ENCODE measurements at places on chromosomes 6 and 20.

- DNase-seq = no peak
Measured at GRCh38 chr6:2385471-2385983, 140.1 kb upstream of the GMDS start.

DNA sequence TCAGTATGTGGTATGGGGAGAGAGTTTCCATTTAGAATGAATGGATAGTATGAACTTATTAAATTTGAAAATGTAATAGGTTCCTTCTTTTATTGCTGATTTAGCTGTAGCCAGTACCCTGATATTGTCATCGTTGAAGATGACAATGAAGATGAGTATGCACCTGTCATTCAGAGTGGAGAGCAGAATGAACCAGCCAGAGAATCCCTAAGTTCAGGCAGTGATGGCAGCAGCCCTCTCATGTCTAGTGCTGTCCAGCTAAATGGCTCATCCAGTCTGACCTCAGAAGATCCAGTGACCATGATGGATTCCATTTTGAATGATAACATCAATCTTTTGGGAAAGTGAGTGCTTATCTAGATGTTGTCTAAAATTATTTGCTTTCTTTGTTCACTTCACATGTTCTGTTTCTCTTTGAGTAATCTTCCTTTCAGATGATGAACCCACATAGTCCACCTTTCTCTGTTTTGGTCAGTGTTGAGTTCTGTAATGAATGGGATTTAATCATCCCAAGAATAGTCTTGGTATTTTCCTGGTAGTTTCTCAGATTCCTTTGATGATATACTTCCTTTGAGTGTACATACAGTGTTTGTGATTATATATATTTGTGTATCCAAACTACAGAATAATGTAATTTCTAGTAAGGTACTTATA, 23.3 kb downstream of the HSF2 start:
- DNase-seq = no peak

- no peak for DNase-seq
Measured at GRCh38 chr6:87473419-87473903, 687 bp downstream of the SLC35A1 start.

DNA sequence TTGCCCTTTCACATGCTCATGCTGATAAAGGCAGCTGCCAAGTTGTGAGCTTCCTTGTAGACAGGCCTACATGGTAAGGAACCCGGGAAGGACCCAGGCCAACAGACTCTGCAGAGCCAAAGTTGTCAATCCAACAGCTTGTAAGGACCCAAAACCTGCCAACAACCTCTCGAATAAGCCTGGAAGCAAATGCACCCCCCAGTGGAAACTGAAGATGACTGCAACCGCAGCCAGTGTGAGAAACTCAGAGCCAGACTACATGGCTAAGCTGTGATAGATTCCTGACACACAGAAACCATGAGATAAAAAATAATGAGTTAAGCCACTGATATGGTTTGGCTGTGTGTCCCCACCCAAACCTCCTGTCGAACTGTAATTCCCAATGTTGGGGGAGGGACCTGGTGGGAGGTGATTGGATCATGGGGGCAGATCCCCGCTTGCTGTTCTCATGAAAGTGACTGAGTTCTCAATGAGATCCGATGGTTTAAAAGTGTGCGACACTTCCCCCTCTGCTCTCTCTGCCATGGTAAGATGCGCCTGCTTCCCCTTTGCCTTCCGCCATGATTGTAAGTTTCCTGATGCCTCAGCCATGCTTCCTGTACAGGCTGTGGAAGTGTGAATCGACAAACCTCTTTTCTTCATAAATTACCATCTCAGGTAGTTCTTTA, 18.8 kb upstream of the CLPSL2 start:
- DNase-seq = peak; percentile 35

GRCh38 chr6:46451343-46451742, 39.9 kb downstream of the RCAN2 start:
- DNase-seq = no peak

GRCh38 chr6:13980534-13980933, 55.8 kb downstream of the RNF182 start:
- DNase-seq = no peak

DNA sequence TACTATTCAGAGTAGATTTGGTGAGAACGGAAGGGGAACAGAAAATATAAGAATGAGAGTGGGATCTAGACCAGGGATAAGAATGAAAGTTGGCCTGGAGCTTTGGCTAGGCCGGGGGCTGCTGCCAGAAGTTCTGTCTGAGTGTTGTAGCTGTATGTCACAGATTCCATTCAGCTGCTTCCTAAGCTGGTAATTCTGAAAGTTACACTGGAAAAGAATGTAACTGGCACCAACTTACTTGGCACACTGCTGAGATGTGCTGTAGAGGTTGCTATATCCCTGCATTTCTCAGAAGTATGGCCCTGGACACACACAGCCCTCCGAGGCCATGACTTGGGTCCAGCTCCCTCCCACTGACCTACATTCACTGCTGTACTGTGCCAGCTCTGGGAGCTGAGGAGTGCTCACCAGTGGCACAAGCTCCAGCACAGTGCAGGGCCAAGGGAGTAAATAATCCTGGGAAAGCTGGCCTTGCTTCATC, 25.8 kb upstream of the TMEM217 start:
- DNase-seq = no peak

- DNase-seq = no peak
Measured at GRCh38 chr6:64357430-64357829, 721.8 kb downstream of the PHF3 start.

DNA sequence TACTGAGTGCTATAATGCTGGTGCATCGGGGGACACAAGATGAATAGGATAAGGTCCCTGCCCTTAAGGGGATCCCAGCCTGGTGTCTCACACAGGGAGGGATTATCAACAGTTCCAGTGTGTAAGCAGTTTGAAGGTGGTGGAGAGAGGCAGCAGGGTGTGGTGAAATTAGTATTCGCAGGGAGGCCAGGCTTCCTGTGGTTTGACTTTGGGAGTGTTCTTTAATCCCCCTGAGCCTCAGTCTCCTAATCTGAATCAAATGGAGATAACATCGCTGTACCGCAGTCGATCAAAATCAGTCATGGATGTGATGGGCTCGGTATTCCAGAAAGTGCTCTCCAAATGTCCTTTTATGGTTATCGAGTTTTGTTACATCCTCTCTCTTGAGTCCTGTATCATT, 288.1 kb upstream of the SUPT3H start:
- no peak for DNase-seq

- DNase-seq = no peak
Measured at GRCh38 chr6:56311533-56312448, 64.4 kb upstream of the COL21A1 start.

GRCh38 chr6:8342241-8342819, 93.0 kb downstream of the SLC35B3 start:
- DNase-seq = no peak

DNA sequence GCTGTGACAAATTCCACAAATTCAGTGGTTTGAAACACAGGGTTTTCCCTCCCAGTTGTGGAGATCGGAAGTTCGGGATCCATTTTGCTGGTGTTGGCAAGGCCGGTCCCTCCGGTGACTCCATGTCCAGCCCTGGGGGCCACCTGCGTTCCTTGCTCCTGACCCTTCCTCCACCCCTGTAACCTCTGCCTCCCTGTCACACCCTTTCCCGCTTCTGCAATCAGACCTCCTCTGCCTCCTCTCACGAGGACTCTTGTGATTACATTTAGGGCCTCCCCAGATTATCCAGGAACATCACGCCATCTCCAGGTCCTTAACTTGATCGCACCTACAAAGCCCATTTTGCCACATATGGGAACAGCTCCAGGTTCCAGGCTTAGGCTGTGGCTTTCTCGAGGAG, 12.5 kb downstream of the RPS6KA2 start:
- no peak for DNase-seq

GRCh38 chr20:1086277-1087213, 31.9 kb upstream of the PSMF1 start:
- DNase-seq = no peak

- DNase-seq = peak; percentile 81
Measured at GRCh38 chr6:37483917-37484785, 15.5 kb downstream of the CCDC167 start.

DNA sequence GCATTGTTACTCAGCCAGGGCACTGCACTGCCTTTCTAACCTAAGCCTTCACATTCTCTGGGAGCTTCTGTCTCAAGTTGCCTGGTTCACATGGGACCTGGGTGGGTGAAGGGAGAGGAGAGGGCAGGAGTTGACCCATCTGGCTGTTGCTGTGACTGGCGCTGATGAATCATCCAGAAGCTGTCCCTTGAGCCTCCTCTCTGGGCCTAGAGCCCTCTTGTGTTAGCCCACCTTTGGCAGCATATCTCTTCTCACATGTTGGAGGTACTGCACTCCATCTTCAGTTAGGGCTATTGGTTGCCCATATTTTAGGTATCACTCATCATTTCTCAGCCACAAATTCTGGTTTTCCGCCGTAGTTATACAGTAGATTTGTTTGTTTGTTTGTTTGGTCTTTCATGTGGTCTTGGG, 19.8 kb downstream of the XRN2 start:
- no peak for DNase-seq

DNA sequence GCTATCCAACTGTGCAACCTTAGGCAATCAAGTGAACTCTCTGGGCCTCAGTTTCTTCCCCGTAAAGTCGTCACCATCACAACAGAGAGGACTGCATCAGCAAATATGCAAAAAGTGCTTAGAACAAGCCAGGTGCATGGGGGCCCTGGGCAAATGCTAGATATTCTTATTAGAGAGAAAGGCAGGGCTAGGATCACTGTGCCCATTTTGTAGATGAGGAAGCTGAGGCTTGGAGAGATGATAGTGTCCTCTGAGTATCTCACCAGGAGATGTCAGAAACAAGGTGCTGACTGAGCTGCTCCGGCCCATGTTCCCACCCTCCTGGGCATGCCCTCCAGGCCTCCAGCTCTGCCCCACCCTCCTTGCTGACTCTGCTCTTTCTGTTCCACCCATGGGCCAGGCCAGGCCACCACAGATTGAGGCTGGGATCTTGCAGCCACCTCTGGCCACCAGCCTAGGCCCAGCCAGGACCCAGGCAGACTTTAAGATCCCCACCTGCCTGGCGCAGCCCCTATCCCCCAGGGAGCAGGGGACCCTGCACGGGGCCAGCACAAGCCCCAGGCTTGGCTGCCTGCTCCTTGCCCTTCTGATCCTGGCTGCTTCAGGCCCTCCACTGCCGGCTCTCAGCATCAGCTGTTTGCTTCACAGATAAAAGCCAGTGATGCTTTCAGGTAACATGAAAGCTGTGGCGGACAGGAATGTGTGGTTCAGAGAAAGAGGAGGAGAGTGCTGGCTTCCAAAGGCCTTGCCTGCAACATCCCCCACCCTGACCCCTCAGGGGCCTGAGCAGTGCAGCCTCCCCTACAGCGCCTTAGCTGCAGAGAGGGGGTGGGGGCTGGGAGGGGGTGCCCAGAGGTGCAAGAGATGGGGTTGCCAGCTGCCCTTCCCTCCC, 47.6 kb downstream of the GRM4 start:
- no peak for DNase-seq

DNA sequence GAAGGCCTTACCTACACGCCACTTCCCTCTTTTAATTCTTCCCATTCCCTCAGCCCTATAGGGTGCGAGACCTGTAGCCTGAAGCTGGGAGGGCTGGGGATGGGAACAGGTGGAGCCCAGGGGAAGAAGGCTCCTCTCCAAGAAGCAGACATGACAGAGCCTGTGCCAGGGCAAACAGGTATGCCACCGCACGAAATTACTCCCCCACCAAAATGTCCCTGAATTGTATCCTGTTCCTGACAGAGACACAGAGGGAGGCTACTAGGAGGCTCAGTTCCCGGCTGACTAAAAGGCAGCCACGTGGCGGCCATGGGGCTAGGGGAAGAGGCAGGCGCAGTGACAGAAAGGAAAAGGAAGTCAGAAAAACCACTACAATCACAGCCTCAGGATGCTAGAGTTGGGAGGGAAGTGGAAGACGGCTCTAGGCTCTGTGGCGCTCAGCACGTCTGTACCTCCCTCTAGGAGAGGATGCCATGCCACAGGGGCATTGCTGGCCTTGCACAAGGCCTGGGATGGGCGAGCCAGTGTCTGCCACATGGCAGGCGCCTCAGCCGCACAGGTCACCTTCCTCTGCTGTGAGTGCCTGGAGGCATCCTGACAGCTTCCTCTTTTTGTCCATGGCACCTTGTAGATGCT, 27.7 kb downstream of the TFEB start:
- peak; percentile 54 for DNase-seq

- DNase-seq = no peak
Measured at GRCh38 chr6:170128811-170129681, 161.8 kb downstream of the DLL1 start.

- no peak for DNase-seq
Measured at GRCh38 chr6:83708970-83709747, at the start of gene SNAP91. Gene SNAP91, minus strand, starts transcription at chr6:83709101. Its CDS starts 1,174 bp downstream, at chr6:83707927.

DNA sequence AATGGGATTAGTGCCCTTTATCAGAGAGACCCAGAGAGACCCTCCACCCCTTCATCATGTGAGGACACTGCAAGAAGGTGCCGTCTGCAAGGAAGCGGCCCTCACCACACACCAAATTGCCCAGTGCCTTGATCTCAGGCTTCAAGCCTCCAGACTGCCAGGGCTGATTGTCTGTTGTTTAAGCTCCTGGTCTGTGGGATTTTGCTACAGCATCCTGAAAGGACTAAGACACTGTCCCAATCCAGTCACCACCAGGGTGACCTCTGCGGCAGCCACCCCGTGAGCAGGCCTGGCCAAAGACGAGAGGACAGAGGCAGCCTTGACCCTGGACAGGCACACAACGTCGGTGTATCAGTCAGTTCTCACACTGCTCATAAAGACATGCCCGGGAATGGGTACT, 13.5 kb upstream of the FRMD1 start:
- no peak for DNase-seq

GRCh38 chr20:36152261-36152660, 2.3 kb upstream of the EPB41L1 start:
- no peak for DNase-seq

DNA sequence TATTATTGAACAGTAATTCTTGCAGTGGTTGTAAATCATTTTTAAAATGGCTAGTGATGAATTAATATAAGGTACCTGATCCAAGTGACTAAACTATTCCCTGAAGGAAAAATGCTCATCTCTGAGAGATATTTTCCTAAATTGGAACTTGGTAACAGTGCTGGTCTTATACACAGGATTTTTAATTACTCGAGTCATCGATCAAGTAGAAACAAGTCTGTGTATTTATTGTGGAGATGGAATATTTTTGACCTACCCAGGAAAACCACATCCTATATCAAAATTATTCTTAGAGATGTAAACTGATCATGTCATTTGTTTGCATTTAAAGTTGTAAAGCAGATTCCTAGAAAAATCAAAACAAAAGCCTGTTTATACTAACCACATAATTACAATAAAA, 166.9 kb downstream of the MOXD1 start:
- no peak for DNase-seq

DNA sequence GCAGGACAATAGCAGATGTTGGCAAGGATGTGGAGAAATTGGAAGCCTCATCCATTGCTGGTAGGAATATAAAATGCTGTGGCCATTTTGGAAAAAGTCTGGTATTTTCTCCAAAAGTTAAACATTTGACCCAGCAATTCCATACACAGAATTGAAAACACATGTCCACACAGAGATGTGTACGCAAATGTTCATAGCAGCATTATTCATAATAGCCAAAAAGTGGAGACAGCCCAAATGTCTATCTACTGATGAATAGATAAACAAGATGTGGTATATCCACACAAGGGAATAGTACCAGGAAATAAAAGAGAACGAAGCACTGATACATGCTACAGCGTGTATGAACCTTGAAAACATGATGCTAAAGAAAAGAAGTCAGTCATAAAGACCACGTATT, 40.5 kb downstream of the CFAP61 start:
- no peak for DNase-seq

Data from thymus (tissue), 14 donors.